Stimulated activated CD8-positive, alpha-beta memory T cell treated with anti-CD3 and anti-CD28 coated beads, Interleukin-4, amount 100 ng/mL, for 48 hours (primary cell): ENCODE measurements at places on chromosomes 12 and 14.
A peak's percentile ranks its signal among the peaks of the same experiment; 100 is the strongest.

DNA sequence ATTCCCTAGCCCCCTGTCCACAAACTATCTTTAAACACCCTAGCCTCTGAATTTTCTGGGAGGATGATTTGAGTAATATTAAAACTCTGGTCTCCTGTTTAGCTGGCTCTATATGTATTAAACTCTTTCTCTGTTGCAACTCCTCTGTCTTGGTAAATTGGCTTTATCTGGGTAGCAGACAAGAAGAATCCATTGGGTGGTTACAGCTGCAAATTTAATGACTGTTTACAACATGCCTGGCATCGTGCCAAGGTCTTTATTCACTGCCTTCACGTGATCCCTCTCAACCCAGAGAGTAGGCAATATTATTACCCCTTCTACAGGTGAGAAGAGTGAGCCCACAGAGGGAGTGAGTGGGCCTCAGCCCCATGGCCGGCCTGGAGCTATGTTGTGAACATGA, 77.8 kb upstream of the MYL2 start:
- DNase-seq: no peak

GRCh38 chr12:2284857-2285256, 232.1 kb downstream of the CACNA1C start:
- peak; percentile 71 for DNase-seq

DNA sequence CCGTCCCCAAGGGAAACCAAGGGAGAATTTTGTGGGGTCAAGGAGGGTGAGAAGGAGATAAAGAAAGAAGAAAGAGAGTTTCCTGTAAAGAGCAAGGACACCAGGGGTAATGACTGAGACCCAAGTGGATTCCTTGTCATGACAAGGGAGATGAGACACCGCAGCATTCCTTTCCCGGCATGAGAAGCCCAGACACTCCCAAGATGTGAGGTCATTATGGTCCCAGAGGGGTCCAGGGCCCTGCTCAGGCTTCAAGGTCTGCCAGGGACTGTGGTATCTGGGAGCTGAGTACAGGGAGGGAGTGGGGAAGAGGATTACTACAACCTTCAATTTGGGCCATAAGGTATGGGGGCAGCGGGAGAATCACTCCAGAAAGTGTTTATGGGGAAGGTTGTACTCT, 58.1 kb downstream of the SPTB start:
- DNase-seq: no peak

GRCh38 chr14:58793131-58793740, 155.5 kb downstream of the DACT1 start:
- no peak for DNase-seq

GRCh38 chr14:59847711-59848110, 22.9 kb downstream of the RTN1 start:
- no peak for DNase-seq

DNA sequence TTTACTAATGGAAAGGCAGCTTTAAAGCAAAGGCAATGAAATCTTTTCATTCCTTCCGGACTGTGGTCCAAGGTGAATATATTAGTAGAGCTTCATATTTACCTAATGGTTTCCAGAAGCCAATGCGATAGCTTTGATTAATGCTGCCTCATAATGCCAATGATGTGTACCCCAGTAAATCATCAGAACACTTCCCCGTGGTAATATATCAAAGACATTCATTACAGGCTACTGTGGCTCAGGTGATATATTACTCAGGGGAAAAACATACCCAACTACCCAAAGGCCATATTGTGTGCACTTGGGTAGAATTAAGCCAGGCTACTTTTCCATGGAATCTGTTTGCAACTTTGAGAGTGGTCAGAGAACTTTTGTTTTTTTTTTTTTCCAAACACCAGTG, 69.4 kb upstream of the DACT1 start:
- no peak for DNase-seq

DNA sequence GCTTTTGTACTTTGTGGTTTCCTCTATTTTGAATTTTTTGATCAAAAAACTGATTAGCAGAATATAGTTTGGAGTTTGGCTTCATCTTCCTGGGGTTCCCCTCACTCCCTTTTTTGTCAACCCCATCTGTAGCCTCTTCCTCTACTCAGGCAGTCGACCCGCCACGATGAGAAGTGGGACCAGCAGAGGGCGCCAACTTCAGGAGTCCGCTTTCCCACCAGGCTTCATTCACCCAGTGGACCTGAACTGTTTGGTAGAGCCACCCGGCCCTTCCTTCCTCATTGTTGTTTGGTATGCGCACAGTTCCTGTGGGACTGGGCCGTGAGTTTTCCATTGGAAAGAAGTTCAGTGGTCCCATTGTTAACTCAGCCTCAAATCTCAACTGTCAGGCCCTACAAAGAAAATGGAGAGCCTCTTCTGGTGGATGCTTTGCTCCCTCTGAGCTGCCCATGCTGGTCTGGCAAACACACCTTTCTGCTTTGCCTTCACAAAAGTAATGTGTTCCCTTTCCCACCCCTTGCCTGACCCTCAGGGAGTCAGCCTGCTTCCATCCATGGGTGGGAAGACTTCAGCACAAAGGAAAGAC, 21.7 kb downstream of the TMBIM6 start:
- DNase-seq: peak; percentile 90

DNA sequence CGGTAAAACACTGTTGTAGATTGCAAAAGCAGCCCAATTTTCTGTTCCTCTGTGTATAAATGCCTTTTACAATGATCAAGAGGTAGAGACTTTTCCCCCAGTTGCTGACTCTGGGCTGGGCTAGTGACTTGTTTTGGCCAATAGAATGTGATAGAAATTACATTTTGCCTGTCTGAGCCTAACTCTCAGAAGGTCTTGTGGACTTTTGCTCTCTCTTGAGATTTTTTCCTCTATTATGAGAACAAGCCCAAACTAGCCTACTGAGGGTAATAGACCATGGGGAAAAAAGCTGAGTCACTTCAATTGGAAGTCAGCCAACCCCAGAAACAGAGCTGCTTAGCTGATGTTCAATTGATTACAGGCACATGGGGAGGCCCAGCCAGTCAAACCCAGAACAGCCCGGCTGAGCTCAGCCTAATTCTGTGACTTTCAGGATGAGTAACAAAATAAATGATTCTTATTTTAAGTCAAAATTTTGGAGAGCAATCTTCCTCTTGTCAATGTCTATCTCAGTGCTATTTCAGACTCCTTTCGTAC, 61.4 kb downstream of the MYF5 start:
- peak; percentile 34 for DNase-seq

- DNase-seq: no peak
These were observed 18.8 kb upstream of the RCOR1 start for GRCh38 chr14:102573591-102574046.

DNA sequence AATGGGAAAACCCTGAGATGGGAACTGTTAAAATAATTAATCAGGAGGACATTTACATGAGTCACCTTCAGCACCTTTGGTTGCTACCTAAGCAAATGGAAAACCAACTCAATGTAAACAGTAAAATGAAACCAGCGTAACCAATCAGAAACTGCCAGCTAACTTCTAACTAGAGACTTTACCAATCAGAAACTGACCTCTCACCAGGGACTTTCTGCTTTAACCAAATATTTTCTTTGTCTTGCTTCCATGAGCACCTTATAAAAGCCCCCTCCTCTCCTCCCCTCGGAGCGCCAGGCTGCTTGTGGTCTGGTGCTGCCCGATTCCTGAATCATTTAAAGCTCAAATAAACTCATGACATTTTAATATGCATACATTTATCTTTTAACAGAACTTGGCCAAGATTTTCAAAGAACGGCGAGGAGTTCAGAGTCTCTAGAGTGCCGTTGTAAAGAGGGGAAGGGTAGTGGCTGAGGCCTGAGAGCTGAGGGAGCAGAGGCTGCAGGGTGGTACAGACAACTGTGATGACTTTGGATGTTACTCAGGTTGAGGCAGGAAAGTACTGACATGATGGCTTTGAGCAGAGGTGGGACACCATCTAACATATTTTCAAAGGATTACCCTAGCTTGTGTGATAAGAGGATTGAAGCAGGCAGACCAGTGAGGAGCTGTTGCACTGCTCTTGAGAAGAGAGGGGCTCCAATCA, 183.6 kb downstream of the CRADD start:
- DNase-seq: no peak

GRCh38 chr14:103527408-103528145, 1.4 kb upstream of the TRMT61A start:
- DNase-seq: peak; percentile 51

GRCh38 chr14:99597911-99598600, 6.0 kb downstream of the CCDC85C start:
- no peak for DNase-seq

DNA sequence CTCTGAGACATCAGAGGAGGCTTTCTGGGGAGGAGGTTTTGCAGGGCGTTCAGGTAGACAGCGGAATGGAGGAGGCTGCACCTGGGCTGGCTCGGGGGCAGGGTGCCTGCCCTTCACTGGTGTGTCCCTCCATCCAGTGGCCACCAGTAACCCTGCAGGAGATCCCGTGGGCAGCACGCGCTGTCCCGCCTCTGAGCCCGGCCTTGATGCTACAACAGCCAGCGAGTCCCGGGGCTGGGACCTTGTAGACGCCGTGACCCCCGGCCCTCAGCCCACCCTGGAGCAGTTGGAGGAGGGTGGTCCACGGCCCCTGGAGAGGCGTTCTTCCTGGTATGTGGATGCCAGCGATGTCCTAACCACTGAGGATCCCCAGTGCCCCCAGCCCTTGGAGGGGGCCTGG, 10.0 kb upstream of the ADSS1 start:
- no peak for DNase-seq

GRCh38 chr14:51822499-51822898, 37.9 kb upstream of the GNG2 start:
- DNase-seq: no peak

GRCh38 chr12:3613641-3614395, 122.8 kb downstream of the PRMT8 start:
- DNase-seq: no peak

DNA sequence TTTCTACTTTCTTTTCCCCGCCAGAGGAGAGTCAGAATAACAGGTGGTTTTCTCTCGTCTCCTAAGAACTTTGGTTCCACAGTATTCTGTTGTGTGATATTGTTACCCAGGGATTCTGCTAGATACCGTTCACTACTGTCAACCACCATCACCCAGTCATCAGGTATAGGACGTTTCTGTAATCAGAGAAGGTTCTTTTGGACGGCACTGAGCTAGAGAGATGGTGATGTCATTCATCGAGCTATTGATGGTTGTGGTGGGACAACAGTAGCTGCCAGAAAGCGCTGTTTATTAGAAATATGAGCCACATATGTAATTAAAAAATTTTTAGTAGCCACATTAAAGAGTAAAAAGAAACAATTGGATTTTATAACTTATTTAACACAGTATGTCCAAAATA, 17.0 kb downstream of the ERC1 start:
- no peak for DNase-seq

DNA sequence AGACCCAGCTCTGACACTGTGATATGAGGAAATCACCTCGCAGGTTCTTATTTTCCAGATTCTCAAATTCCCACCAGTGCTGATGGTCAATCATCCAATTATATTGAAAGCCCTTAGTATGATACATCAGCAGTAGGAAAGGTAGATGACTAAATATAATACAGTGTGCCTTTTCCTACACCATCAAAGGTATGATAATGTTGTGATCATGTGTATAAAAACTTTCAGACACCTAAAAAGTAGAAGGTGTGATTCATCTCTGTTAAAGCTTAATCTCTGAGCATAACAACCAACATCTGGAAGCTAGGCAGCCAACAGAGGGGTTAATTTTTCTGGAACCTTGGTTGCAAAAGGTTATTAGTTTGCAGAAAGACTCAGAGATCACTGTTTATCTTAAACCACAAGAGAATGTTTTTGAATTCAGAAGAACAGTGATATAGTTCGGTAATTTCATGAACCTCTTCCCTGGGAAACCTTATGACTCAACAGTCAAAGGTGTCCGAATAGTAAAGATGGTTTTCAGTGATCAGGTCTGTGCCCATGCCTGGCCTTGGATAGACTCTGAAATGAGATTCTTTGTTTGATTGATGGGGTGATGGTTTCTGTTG, 122.5 kb downstream of the ETV6 start:
- DNase-seq: no peak

- no peak for DNase-seq
These were observed 34.4 kb downstream of the PPP1R36 start for GRCh38 chr14:64584190-64584589.

GRCh38 chr14:97638864-97639263, 841.7 kb downstream of the VRK1 start:
- no peak for DNase-seq

GRCh38 chr12:1974812-1975211, 29.4 kb downstream of the DCP1B start:
- no peak for DNase-seq
